Muscle of leg (tissue), 16 donors: ENCODE measurements at places on chromosomes 1 and 21. TPM values are rescaled to one million over a fixed set of nuclear protein-coding genes. Genes with fewer than 3 reads are reported as not detected.

Gene GSTM1
- polyA plus RNA-seq = 1.3 TPM

DNA sequence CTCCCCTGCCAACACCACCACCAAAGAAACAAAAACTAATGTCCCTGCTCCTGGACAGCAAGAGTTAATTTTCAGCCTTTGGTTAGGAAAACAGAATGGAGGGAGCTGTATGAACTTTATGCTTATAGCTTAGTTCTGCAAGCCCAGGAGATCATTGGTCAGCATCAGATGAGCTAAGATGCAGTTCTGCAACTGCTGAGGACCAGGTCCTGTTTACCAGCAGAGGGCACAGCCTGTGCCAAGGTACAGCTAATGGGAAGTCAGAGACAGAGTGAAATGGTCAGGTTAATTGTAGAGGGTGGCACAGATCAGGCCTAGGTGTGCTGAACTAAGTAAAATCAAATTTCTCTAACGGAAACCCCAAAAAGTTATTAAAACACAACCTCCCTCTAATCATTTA, 161.3 kb downstream of the ROR1 start:
- no peak for DNase-seq

Gene TTC34
- polyA plus RNA-seq = 0.33 TPM

- DNase-seq = no peak
Observed at GRCh38 chr1:157087030-157087429, 12.6 kb downstream of the ETV3L start.

Gene OR2T6
- polyA plus RNA-seq = not detected

GRCh38 chr1:182713492-182713891, 29.1 kb upstream of the RGS8 start:
- DNase-seq = no peak

Gene C1orf210
- polyA plus RNA-seq = not detected

GRCh38 chr21:32056791-32057190, 184.0 kb downstream of the HUNK start:
- DNase-seq = no peak

DNA sequence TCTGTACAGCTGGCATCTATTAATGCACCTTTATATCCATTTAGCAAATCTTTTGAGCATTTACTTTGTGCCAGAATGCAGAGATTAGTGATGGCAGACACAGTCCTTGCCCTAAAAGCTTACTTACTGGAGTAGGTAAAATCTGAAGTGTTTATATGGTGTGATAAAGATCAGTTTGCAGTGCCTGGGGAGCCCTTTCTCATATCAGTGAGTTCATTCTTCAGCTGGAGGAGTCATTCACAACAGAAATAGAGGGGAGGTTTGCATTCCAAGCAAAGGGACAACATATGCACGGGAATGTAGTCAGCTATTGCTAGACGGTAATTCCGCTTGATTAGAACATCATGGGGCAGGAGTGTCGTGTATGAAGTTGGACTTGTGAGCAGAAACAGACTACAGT, 8.4 kb downstream of the SLC35F3 start:
- DNase-seq = no peak

DNA sequence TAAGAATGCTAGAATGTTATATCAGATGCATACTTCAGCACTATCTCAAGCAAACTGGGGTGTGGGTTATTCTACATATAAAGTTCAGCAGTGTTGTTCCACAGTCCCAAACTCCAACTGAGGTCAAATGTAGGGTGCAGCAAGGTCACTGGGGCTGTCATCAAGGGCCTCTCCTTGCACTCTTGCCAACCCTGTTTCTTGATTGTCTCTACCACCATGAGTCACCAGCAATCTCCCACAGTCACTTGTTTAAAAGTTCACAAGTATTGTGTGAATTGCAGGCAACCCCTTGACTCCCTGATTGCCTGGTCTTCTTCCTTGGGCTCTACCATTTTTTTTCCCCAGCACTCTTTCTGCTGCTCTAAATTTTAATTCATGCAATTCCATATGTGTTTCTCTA, 10.6 kb downstream of the METTL18 start:
- DNase-seq = no peak

DNA sequence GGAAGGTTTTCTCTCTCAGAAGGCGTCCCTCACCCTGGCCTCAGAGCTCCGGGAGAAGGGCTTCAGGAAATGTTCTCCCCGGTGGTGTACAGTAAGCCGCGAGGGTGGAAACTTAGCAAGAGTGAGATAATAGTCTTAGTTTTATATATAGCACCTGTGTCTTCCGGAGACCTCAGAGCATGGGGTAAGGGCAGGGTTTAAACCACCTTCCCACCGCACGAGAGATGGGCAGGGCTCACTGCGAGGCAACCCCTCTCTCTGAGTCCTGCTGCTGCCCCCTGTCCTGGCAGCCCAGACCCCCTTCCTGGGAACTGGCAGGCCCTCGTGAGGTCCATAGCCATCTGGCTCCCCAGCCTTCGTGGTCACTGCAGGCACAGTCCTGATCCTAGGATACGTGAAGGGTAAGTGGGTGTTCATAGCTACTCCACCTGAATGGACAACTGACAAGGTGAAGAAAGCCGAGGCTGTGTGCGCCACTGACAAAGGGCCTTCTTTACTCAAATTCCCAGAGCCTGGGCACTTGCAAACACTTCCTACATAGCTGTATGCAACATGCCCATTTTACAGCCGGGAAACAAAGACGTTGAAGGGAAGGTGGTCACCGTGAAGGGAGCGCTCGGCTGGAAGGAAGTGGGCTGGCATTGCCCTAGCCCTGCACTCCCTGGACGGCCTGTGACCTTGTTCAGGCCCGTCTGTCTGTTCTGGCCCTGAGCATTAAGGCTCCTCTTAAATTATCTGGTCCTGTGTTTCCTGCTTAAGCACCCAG, 26.9 kb downstream of the ITPKB start:
- no peak for DNase-seq

Gene GUCA2B
- not detected for polyA plus RNA-seq

GRCh38 chr1:235703506-235703905, 53.9 kb upstream of the GNG4 start:
- DNase-seq = no peak

DNA sequence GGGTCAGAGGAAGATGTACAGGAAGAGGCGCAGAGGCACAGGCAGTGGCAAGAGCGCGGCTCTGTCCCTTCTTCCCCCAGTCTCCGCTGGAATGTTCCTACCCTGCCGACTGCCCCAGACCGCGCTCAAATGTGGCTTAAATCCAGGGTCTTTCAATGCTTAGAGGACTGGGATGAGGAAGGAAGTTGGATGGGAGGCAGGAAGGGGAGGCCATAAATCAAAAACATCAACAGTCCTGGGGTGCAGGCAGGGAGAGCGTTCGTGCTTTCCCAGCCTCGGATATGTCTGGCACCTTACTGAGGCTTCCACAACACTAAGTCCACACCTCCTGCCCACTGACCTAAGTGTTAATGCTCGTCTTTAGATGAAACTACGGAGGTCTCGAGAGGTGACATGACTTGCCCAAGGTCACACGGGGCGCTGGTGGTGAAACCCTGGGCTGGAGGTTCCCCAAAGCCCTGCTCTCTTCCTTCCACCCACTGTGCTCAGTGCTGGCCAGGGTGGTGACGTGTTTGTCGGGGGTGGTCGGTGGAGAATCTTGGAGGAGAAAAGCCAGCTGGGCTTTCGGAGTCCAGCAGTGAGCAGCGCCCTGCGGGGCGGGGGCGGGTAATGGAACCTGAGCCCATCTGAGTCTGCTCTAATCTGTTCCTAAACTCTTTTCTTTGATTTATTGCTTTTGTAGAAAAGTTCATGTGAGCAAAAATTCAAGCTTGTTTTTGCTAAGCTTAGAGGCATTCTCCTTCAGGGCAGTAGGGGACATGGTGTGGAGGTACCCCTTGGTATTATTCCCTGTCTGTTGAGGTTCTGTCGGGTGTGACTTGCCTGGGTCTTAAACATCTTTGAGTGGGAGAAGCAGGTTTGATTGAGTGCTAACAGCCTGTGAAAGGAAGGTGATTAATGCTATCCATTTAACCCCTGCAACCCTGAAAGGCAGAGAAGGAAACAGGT, 708 bp downstream of the CDA start:
- peak; percentile 66 for DNase-seq

DNA sequence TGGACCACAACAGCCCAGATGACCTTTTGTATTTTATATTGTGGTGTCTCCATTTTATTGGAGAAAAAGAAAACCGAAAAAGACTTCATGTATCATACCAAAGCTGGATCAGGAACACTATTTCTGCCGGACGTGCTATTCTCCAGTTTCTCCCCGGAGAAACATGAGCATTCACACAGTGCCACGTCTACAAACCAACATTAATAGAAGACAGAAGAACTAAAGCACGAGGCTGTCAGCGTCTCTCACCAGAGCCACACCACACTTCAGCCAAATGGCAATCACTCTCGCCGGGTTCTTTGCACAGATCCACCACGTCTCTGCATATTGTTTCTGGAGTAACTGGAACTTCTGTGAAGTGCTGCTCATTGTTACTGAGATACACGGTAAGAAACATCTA, 24.8 kb downstream of the TP53BP2 start:
- no peak for DNase-seq

Gene CSMD2
- polyA plus RNA-seq = 0.77 TPM

GRCh38 chr1:70820396-70820795, 227.2 kb downstream of the PTGER3 start:
- no peak for DNase-seq

Gene CBS
- polyA plus RNA-seq = 5.6 TPM

- no peak for DNase-seq
Observed at GRCh38 chr1:40652979-40653378, 12.5 kb downstream of the RIMS3 start.

Gene RRP1B
- 29.5 TPM for polyA plus RNA-seq

Gene NUDT17
- polyA plus RNA-seq = 13.5 TPM

DNA sequence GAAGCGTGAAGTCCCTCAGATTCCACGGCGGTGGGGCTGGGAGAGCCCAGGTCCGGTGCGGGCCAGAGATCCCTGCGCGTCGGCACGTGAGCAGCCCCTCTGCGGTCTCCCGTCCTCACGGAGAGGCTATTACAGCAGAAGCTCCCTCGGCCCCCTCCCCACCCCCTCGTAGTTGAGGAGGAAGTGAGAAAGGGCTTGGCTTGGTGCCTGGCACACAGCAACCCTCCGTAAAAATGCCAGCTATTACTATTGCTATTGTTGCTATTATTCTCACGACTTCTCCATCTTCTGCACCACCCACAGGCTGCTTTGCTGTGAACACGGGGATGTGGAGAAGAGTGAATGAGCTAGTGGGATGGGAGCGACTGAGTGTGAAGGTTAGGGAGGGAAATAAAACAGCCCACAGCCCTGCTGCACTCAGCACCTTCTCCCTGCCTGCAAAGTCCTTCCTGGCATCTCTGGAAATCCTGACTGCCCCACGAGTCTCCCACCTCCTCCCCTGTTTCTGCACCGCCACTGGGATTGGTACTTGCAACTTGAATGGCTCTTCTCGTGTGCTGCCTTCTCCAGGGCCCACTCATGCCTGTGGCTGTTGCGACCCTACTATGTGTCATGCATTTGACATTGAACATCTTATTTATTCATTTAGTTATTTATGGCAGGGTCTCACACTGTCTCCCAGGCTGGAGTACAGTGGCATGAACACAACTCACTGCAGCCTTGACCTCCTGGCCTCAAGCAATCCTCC, 26.6 kb downstream of the ZBTB18 start:
- no peak for DNase-seq

GRCh38 chr1:204769997-204770396, 84.5 kb upstream of the LRRN2 start:
- no peak for DNase-seq

DNA sequence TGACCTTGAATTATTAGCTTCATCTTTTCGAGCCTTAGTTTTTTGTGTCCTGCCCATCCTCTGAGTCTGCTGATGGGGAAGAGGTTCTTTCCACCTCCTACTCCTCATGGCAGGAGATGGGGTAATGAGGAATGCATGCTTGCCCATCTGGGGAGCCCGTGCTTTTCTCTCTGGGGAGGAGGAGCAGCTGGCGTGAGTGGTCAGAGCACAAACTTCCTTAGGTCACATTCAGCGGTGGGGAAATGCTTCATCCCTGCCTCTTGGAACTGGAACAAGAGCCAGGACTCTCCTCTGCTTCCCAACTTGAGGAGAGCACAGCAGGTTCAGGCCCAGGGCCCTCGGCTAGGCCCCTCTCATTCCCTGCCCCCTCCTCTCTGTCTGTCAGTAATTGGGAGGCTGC, 155.0 kb downstream of the PCNX2 start:
- DNase-seq = no peak

DNA sequence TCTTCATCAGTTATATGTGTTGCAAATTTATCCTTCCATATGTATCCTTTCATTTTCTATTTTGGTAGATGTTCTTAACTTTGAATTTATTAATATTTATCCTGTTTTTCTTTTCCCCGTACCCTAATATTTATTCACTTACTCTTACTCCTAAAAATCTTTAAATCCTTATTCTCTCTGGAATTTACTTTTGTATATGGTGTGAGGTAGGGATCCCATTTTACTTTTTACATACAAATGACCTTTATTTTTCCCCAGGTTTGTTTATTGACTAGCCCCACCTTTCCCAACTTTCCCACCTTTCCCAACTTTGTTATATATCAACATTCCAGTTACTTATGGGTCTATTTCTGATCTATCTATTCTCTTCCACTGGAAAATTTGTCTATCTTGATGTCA, 21.7 kb upstream of the ADAR start:
- no peak for DNase-seq

- DNase-seq = no peak
Observed at GRCh38 chr1:224486801-224487583, 52.4 kb upstream of the WDR26 start.

Gene JUN
- polyA plus RNA-seq = 144 TPM

GRCh38 chr1:25875856-25876692, 566 bp upstream of the PAQR7 start:
- DNase-seq = no peak

- DNase-seq = no peak
Observed at GRCh38 chr1:100397681-100398080, 45.4 kb downstream of the CDC14A start.

DNA sequence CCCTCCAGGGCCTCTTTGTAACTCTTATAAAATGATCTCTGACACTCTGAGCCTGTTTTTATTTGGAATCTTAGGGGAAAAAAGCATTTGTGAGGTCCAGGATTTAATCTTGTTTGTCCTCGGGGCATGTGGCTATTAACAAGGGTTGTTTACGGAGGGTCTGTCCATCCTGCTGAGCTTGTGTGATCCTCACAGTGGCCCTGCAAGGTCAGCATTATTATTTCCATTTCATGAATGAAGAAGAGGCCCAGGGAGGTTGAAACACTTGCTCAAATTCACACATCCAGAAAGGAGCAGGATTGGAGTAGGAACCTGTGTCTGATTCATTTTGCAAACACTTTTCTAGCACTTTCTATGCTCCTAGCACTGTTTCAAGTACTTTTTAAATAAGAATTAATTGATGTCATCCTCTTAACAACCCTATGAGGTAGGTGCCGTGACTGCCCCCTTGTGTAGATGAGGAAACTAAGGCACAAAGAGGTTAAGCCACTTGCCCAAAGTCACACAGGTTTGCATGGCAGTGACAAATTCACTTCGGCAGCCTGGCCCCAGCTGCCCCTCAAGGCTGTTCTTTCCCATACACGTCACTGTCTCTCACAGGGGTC, 178.9 kb downstream of the MIS18A start:
- no peak for DNase-seq
